Fibroblast of the aortic adventitia (primary cell): ENCODE measurements at places on chromosomes 4 and X.
A peak's percentile ranks its signal among the peaks of the same experiment; 100 is the strongest.

- DNase-seq, result peak; percentile 57
Measured at GRCh38 chr4:26183017-26183416, 137.8 kb upstream of the RBPJ start.

GRCh38 chrX:123993326-123993725, 31.8 kb downstream of the STAG2 start:
- DNase-seq, result peak; percentile 46

DNA sequence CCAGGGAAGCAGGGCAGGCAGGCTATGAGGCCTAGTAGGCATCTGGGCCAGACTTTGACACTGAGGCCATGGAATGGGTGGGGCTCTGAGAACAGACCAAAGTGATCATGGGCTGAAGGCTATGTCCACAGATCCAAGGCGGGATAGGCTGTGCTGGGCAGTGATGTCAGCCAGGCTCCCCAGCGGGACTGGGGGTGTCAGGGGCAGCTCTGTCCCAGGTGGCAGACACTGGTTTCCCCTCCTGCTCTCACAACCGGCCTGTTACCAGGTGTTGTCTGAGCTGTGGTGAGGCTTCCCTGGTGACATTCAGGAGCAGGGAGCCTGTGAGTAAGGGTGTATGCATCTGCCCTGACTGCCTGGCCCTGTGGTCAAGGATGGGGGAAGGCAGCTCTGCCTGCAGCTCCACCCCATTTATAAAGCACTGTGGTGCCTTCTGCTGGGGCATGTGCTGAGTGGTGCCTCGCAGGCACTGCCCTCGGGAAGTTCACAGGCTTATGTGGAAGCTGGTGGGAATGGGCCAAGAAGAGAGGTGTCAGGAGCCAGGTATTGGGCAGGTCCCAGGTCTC, 2.9 kb downstream of the IL9R start:
- DNase-seq, result no peak

GRCh38 chr4:121011138-121011537, 61.2 kb downstream of the NDNF start:
- DNase-seq, result no peak

DNA sequence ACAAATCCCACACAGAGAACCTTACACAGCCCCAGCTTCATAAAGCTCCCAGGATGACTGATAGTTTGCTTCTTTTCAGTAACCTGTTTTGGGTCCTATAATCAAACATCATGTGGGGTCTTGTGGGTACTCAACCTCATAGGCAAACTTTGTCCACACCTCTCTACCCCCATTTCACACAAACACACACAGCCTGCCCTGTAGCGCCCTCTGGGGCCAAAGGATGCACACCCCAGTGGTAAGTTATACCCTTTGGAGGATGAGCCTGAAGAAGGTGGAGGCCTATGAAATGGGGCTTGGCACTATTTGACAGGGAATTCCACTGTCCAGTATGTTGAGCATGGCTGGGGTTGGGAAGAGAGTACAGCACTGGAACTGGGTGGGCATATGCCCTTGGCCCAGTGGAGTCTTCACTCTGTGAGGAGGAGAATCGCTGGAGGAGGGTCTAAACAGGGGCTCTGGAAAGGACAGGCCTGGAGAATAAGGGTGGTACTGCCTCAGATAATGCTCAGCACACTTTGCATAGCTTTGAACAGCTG, 30.5 kb upstream of the COL25A1 start:
- DNase-seq, result no peak

GRCh38 chr4:101419336-101420135, 72.2 kb upstream of the PPP3CA start:
- peak; percentile 59 for DNase-seq

- DNase-seq, result no peak
Measured at GRCh38 chrX:27924718-27925117, 56.5 kb downstream of the DCAF8L1 start.

GRCh38 chr4:38109896-38110295, 149.7 kb downstream of the PTTG2 start:
- DNase-seq, result no peak

GRCh38 chrX:13248867-13249486, 70.9 kb downstream of the ATXN3L start:
- DNase-seq, result no peak

DNA sequence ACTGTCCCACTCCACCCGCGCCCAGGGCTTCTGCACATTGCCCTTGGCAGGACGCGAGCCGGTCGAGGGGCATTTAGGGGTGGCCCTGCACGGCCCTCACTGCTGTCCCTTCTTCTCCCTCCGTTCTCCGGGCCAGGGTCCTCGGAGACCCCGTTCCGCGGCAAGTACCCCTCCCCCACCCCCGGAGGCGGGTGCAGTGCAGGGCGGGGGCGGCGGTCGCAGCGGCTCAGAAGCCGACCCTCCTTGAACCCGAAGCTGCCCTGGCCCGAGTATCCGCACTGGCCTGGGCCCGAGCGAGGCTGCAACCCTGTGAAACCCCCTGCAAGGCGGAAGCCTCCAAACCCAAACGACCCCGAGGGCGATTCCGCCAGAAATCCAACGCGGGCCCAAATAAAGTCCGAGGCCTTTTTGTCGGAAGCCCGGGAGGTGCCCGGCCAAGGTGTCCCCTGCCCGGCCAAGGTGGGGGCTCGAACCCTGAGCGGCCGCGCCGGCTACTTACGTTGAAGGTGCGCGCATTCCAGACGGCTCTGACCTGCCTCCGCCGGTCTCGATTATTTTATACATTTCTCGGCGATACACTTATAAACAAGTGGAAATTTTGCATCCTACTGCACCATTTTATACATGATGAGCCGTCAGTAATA, 53.1 kb upstream of the TMEM33 start:
- no peak for DNase-seq
